ENCODE measurements at places on chromosomes 13 and 19.

DNA sequence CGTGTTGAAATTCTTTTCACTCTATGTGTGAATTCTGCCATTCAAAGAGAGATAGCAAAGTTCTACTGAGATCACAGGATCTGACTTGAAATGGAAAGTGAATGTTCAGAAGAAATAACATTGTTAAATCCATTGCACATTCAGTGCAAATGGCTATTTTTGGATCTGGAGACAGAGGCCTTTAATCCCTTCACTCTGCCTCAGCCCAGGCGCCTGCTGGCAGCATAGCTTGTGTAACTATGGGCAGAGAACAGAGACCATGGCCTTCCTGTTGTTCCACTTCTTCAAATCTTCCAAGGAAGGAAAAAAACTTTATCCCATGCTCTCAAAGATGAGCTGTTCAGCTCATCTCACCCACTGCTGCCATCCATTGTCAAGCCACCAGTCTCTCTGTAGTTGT lies 265.4 kb downstream of the LMO7 start:
- peak; percentile 39 for DNase-seq

DNA sequence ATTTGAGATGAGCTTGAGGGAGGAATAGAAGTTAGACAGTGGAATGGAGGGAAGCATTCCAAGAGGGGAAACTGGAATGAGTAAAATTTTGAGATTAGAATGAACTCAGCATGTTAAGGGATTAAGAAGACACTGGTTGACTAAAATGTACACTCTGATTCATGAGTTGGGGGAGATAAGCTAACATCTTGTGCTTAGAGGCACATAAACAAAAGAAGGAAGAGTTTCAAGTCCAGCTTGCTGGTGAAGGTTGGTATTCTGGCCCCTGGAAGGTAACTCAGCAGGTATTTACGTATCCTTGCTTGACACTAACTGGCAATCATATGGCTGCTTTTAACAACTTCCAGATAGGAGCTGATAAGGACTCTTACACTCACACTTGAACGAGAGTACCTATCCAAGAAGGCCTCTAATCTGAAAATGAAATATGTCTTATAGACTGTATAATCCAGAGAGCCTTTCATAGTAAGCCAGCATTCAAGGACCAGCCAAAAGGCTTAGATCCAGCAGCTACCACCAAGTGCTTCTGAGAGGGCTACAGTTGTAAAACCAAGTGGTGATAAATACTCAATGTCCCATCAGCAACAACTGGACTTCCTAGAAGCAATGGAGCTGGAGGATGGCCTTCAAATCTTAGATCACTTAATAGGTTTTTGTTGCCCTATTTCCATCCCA lies 149.7 kb upstream of the SERP2 start:
- no peak for DNase-seq

DNA sequence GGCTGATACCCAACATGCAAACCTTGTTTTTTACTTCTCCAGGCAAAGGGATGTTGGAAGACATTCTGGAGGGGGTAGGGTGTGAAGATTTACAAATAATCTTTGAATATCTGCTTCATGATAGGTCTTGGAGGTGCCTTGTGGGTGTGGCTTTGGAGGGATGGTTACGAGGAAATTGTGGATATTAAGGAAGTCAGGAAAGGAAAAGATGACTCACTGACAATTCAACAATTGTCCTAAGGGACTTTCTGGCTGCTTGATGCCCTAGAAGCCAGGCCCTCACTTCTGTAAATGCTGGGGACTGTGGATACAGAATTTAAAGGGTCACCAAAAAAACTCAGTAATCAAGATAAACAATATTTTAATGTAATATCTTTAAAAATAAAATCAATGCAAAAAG lies 37.4 kb upstream of the ZNF527 start:
- DNase-seq = no peak

DNA sequence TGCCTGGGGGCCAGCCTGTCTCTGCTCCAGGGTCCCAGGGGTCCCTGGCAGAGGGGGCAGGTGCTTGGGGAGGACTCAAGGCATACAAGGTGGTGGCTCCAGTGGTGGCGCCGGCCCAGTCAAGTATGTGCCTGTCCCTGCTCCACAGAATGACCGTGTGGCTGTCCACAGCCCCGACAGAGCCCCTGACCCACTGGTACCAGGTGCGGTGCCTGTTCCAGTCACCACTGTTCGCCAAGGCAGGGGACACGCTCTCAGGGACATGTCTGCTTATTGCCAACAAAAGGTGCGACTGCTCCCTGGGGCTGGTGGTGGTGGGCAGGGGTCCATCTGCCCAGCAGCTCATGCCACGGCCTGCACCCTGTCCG lies 8.2 kb downstream of the YIPF2 start:
- no peak for DNase-seq

- DNase-seq = no peak
Observed at GRCh38 chr19:16160943-16161560, 12.3 kb downstream of the CIB3 start.

GRCh38 chr13:79382545-79383275 lies 23.3 kb downstream of the RBM26 start:
- no peak for DNase-seq

DNA sequence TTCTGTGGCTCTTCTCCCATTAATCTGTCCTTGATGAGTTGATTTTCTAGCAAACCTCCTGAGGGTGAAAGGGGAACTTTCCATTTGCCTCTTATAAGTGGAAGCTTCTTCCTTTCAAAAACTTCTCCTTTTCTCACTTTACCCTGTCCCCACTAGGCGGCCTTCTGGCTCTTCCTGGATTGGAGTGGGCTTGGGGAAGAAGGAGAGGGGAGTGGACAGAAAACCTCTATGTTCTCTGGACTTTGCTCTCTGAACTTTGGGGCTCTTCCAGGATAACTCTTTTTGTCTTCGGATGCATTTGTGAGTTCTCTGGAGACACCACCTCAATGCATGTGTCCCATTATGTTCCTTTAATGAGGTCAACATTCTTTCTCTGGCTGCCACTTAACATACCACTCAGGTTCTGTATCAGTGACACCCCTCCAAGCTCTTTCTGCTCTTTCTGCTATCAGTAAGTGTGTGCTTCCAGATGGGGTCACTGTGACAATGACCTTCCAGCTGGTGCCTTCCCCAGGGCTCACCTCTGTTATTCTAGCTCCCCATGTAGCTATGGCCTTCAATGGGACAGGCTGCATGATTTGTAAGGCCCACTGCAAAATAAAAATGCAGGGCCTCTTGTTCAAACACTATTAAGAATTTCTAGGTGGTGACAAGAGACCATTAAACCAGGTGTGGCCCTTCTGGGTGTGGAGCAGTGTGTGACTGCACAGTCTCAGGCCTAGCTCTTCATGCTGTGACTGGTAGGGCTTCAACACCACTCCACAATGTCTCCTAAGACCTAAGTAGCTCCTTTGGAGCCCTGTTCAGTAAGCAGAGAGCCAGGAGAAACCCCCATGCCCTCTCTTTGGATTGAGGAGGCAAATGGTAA lies 389.2 kb downstream of the EFNB2 start:
- DNase-seq = no peak

GRCh38 chr13:32903720-32904119 lies 112.5 kb upstream of the KL start:
- no peak for DNase-seq

DNA sequence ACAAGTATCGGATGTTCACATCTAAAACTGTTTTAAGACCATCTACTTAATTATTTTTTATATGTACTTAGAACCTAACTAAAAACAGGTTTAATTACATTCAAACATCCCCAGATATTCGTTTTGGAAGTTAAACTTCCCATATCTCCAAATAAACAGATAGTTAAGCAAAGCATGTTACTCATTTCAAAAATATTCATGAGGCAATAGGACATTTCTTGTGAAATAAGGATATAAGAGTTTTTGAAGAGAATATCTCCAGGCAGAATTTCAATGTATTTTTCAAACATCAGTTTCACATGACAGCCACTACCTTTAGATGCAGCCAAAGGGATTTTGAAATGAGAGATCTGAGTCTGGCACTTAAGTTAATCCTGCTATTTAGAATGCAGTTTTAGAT lies 697.5 kb downstream of the SLITRK1 start:
- DNase-seq = no peak

DNA sequence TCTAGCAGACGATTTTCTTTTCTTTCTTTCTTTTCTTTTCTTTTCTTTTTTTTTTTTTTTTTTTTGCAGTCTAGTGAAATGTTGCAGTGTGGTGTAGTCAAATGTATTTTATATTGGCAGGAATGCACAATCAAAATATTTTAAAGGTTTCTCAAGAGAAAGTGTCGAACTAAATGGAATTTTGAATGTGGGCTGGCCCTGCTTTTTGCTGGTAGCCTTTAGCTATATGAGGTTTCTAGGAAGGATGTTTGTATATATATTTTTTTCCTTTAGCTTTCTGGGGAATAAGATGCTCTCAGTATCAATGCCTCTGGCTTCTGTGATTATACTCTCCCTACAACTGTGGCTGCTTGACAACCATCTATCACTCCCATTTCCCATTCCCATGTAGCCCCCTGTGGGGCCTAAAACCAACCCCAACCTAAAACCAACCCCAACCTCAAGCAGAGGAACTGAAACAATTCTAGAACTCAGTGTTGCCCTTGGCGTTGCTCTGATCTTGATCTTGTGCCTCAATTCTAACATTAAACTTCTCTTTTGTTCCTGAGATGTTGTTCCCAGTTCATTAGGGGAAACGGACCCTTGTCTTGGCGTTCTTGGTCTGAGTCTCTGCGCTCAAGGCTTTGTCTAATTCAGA lies 27.1 kb downstream of the CYSLTR2 start:
- DNase-seq = no peak

DNA sequence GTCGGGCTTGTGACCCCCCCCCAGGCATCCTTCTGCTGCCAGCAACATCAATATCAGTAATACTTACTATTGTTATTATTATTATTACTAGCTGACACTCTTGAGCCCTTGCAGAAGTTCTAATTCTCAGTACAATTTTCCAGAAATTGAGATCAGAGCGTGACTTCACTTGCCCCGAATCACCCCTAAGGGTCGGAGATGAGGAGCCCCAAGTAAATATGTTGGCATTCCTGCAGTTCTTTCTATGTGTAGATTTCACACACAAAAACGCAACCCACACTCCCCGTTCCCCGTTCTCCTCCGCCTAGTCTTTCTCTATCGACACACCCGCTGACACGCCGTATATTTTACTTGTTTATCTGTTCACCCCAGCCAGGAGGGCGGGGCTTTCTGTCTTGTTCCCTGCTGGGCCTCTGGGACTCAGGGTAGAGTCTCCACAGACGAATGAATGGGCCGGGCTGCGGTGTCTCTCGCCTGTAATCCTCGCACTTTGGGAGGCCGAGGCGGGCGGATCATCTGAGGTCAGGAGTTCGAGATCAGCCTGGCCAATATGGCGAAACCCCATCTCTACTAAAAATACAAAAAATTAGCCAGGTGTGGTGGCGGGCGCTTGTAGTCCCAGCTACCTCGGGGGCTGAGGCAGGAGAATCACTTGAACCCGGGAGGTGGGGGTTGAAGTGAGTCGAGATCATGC lies 14.7 kb downstream of the TLE5 start:
- DNase-seq = peak; percentile 87

DNA sequence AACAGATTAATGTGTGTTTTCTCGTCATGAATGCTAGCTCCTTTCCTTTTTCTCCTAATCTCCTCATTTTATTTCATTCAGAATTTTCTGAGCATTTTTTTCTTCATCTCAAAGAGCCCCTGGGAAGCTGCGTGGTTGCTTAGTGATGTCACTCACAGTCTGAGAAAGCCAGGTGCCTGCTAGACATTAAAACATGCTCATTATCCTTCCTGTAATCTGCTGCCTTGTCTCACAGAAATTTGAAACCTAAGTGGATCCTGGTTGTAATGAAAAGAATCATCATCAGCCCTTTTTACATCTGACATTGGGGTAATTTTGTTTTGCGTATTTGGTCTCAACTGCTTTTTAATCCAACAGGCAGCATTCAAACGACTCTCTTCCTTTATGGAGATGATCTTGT lies 108.2 kb upstream of the RNF113B start:
- no peak for DNase-seq

DNA sequence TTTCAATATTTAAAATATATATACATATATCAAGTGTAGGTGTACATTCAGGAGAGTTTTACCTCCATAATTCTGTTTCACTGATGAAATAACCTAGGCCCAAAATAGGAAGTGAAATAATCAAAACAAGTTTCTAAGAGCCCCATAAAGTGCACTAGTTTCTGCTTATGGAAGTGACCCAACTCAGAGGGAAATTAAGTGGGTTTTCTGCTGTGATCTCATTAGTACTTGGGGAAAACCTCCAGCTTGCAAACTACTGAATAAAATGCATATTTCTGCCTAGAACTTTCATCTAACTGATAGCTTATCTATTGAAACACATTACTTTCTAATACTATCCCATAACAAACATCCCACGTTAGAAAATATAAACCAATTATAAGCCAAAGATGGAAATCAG lies 45.4 kb upstream of the MIR17HG start:
- DNase-seq = no peak

GRCh38 chr13:44267980-44268379 lies 105.6 kb upstream of the SERP2 start:
- no peak for DNase-seq

DNA sequence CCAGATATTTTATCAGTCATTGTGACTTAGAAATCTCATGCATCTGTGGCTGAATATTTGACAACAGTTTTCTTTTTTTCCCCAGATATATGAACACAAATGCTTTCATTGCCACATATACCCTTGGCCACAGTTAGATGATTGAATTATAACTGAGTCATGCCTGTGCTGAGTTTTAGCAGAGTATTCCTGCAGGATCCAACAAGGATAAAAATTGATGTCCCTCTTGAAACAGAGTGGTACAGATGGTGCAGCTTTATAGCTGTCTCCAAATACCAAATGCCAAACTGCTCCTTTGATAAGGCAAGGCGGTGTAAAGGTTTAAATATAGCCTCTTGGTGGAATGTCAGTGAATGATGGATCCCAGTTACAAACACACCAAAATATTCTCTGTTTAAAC lies 428.5 kb downstream of the GPC6 start:
- DNase-seq = no peak

DNA sequence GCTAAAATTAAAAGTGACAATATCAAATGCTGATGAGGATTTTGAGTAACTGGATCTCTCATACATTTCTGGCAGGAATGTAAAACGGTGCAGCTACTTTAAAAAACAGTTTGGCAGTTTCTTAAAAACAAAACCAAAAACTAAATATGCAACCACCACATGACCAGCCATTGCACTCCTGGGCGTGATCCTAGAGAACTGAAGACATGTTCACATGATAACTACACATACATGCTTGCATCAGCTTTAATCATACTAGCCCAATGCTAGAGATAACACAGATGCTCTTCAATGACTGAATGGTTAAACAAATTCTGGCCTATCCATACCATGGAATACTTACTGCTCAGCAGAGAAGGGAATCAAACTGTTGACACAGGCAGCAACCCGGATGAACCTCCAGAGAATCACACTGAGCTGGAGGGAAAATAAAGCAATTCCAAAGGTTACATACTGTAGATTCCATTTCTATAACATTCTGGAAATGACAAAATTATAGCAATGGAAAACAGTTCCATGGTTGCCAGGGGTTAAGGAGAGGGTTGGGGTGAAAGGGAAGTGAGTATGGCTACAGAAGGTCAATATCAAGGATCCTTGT lies 25.5 kb upstream of the NAXD start:
- no peak for DNase-seq

DNA sequence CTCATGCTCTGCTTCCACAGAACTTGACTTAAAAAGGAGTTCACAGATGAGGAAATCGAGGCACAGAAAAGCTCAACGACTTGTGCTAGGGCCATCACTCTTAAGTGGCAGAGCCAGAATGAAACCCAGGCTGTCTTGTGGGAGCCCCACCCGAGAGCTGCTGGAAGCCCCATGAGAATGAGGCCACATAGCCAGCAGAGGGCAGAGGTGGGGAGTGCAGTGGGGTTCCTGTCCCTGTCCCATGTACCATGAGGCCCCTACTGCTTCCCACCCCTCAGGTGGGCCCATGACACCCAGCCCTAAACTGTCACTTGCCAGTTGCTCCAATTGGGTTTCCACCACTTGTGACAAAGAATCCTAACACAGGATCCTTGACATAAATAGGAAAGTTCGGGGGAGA lies 175.9 kb downstream of the IRS2 start:
- peak; percentile 70 for DNase-seq
